ENCODE measurements at places on chromosomes 11 and 22. TPM values are rescaled to one million over a fixed set of nuclear protein-coding genes. Genes with fewer than 3 reads are reported as not detected.

The SLC25A22 gene
- 6.8 TPM for total RNA-seq

The DEFB131B gene
- total RNA-seq, result not detected

The OR51E2 gene
- total RNA-seq, result not detected

The NRXN2 gene
- total RNA-seq, result 0.09 TPM

The ZBED4 gene
- 15.2 TPM for total RNA-seq

The GGT5 gene
- 6.7 TPM for total RNA-seq

The C11orf86 gene
- not detected for total RNA-seq

The FXYD2 gene
- total RNA-seq, result 0.81 TPM

The ALG8 gene
- total RNA-seq, result 32.5 TPM

The MMP7 gene
- total RNA-seq, result 0.18 TPM

The DDTL gene
- total RNA-seq, result 2.5 TPM
